ENCODE measurements at places on chromosomes 1 and 21. TPM values are rescaled to one million over a fixed set of nuclear protein-coding genes. Genes with fewer than 3 reads are reported as not detected.

ALX3 gene
- total RNA-seq, result not detected

GJB3 gene
- 0.05 TPM for total RNA-seq

DNA sequence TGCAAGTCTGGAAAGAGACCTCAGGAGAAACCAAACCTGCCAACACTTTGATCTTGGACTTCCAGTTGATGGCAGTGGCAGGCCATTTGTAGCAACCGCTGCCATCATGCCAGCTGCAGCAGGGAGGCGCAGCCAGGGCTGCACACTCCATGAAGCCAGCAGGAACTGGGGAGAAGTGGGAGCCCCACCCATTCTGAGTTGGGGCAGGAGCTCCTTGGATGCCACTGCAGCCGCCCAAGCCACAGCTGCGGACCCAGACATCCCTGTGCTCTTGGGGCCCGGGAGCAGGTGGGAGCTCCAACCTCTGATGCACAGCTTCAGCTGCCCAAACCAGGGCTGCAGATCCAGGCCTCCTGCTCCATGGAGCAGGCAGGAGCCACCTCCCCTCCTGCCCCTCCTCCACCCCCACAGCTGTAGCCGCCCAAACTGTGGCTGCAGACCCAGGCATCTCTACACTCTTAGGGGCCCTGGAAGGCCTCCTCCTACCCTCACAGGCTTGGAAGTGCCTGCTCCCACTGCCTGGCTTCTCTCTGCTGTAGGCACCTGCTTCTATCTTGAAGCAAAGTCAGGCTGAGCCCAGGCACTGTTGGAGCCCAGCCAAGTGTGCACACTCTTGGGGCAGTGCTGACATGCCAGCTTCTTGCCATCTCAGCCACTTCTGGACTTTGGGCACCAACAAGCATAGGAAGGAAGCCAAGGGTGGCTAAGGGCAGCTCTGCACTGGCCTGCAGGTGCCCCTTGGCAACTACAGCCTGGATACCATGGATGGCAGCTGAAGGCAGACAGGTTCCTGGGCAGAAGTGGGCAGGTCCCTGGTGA lies 20.0 kb upstream of the DISP1 start:
- DNase-seq, result no peak

DNA sequence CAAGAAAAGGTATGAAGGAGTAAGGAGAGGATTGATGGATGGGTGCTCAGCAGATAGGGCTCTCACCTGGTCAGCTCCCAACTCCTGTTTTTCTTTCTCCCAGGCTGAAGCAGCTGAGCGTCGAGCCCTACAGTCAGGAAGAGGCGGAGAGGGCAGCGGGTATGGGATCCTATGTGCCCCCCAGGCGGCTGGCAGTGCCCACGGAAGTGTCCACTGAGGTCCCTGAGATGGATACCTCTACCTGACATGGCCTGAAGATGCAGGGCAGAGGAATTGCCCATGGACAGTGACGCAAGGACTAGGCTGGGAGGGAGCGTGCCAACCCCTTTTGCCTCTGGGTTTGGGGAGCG lies 739 bp downstream of the ZNF593 start:
- no peak for DNase-seq

- no peak for DNase-seq
These were observed 9.6 kb downstream of the PLEKHG5 start for GRCh38 chr1:6481820-6482219.
